Stimulated activated CD8-positive, alpha-beta memory T cell treated with anti-CD3 and anti-CD28 coated beads, Interleukin-4, amount 100 ng/mL, for 1 hour (primary cell): ENCODE measurements at places on chromosomes 2 and 18.

GRCh38 chr2:82355622-82356021 is 2051.1 kb upstream of the LRRTM1 start:
- no peak for DNase-seq

- no peak for DNase-seq
Observed at GRCh38 chr18:41814651-41815050, 140.4 kb upstream of the PIK3C3 start.

DNA sequence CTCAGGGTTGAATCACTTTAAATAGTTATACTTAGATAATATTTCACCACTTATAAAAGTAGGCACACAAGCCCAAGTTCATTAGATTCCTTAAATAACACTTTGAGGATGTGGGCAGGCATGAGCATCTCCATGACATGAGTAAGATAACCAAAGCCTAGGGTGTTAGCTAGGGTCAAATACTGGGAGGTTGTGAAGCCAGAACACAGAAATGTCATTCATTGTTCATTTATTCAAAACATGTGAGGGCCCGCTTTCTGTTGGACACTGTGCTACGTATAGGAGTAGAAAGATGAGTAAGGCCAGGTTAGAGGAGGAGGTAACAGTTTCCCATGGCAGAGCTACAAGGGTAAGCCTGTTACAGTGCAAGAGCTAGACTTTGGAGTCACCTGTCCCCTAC is 93.5 kb upstream of the NEDD4L start:
- no peak for DNase-seq

GRCh38 chr2:208545403-208546042 is 138.9 kb downstream of the PTH2R start:
- DNase-seq, result no peak

DNA sequence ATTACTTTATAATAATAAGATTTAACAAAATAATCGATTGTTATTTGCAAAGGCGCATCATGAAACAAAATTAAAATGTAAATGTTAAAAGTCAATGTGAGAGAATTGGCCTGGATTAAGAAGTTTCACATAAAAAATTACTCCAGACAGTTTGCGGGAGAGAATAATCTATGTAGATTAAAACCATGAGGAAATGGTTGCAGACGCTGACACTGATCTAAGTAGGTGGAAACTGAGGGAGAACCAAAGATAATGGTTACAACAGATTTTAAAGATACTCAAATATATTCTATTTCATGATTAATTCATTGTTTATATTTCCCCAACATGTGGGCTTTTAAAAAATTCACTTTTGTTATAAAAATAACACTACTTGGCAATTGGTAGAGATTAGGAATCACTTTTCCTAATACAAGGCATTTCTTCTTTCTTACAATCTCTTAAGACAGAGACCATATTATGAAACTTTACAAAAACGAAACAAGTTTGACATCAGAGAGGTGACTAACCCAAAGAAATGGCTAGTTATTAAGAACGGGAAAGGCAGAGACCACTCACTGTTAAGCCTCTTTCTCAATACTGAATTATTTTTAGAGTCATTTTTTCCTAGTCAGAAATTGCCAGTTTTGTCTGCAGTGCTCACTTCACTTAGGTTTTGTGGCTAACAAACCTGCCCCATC is 1.6 kb downstream of the KANSL1L start:
- no peak for DNase-seq

GRCh38 chr2:124678043-124678442 is 653.0 kb downstream of the CNTNAP5 start:
- DNase-seq, result no peak

DNA sequence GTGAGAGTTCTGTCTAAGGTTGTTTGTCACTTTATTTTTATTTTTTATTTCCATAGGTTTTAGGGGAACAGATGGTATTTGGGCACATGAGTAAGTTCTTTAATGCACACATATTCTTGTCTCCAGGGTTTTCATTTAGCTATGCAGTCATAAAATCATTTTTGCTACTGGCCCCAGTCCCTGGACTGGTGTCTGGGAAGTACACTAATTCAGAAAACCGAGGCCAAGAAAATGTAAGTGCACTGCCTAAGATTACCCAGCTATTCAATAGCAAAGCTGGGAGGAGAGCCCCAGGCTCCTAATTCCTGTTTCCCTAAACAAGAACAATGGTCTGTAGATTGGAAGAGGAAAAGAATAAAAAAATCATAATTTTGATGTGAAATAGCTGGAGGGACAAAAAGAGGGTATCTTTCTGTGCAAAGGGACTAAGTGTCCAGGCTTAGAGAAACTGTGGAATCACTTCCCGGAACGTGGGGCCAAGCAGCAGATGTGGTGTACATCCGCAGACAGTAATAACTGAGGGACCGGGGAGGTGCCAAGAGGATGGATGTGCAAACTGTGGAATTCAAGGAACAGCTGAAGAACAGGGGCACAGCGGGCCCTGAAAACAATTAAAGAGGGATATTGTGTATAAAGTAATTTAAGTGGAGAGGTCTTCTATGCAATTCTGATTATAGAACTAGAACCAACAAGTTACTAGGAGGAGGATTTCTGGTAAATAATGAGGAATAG is 236.3 kb downstream of the ACKR3 start:
- DNase-seq, result no peak

- no peak for DNase-seq
Observed at GRCh38 chr2:119289642-119290041, 66.0 kb downstream of the STEAP3 start.

DNA sequence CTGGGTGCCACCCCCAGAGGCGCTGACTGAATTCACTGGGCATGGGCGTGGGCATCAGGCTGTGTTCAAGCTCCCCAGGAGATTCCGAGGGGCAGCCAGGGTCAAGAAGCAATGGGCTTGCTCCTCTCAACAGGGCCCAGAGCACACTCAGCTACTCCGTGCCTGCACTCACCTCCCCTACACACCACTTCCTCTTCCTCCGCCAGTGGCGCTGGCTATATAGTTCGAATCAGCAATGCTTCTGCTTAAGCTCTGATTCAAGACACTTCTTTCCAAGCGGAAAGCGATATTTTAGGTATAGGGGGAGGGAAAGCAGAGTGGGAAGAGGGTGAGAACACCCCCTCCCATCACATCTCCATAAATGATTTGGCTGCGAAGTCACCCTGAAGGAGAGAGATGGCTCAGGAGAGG is 42.1 kb downstream of the CRACDL start:
- no peak for DNase-seq

DNA sequence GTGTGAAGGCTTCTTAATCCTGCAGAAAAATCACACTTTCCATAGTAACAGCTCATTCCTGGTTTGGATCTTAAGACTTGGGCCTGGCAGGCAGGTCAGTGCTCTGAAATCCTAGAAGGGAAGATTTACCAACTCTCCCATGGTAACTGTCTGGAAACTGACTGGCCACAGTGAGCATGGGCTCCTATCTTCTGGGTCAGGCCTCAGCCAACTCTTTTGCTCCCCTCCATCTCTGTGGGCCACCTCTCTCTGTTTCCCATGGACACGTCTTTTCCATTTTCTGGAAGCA is 86.7 kb downstream of the ACAA2 start:
- no peak for DNase-seq

DNA sequence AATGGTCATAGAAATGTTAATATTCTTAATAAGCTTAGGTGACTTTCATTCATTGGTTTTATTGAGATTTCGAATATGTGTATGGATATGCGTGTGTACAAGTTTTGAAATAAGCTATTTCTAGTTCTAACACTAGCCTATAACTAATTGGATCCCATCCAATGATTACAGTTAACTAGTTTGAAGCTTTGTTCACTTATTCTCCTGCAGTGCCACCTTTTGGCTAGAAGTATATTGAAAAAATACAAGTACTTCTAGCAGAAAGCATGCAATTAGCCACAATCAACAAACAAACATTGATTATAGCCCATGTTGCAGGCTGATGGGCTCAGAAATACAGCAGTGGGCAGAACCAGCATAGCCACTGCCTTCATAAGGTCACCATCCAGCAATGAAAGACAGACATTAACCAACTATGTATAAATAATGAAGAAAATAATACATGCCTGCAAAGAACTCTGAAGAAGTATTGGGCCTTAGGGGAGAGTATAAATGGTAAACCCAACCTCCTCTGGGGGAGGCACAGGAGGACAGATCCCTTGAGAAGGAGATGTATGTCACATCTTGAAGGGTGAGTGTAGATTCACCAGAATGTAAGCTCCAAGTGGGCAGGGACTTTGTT is 5.1 kb upstream of the PIEZO2 start:
- DNase-seq, result no peak

DNA sequence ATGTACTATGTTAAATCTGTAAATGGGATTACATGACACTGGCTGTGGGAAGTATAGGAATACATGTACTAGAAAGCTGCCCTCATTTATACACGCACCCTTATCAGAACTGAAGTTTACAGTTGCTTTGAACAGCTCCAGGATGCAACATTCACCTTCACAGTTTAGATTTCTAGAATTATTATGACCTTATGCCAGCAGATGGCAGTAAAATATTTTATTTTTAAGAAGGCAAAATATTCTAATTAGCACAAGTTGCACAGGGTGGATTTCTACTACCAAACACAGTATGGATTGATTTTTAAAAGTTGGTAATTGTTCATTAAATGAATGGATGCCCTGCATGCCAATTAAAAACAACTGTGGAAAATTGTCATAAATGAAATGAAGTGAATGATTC is 670.4 kb downstream of the KCNJ3 start:
- DNase-seq, result no peak

GRCh38 chr18:22634464-22634863 is 216.7 kb upstream of the CTAGE1 start:
- no peak for DNase-seq

DNA sequence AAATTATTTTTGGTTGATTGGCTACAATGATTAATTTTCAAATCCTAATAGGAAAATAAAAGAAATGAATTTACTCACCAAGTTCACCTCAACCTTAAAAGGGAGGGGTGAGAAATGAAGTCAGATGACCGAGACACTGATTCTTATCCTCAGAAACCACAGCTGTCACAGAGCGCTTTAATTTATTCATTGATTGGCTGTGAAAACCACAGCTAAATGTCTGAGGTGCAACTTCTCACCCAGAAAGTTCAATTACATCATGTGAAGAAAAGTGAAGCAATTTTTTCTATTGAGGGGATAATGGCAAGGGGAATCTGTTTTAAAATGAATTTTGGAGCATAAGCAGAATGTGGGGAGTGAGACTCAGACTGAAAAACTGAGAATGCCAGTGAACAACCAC is 128.4 kb downstream of the RNF152 start:
- no peak for DNase-seq
